Fibroblast of skin of back (primary cell): ENCODE measurements at places on chromosomes 6 and 20.

- DNase-seq, result no peak
These were observed 11.2 kb downstream of the KIZ start for GRCh38 chr20:21137078-21137477.

- peak; percentile 63 for DNase-seq
These were observed 143.2 kb upstream of the ZNF217 start for GRCh38 chr20:53736757-53737395.

- no peak for DNase-seq
These were observed 285.7 kb downstream of the BTBD9 start for GRCh38 chr6:38354037-38354381.

DNA sequence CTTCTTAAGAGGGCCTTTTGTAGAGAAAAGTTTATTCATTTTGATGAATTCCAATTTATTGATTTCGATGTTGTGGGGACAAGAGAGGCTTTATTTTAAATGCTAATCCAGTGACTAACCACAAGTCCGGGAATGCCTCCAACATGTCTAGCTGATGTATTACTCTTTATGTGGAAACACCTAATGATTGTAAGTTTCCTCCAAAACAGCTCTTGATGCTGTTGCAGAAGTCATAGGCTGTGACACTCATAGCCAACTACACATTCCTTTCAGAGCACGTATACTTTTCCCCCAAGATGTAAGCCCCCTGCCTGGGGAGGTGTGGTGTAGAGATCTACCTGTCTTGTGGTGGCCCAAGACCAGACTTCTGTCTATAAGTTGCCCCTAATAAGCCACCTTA is 61.3 kb upstream of the RNF24 start:
- DNase-seq, result peak; percentile 68

DNA sequence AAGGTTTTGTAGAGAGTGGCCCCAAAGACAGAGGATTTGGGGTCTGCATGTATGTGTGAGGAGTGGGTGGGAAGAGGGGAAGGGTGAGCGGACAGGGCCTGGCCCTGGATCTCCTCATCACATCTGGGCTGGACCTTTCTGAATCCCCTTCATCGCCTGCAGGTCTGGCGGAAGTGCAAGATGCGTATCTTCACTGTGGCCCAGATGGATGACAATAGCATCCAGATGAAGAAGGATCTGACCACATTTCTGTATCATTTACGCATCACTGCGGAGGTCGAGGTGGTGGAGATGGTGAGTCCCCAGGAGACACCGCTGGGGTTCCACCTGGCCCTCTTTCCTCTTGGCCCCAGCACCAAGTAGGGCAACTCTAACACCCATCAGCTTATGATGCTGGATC is 24.4 kb downstream of the SLC12A5 start:
- no peak for DNase-seq

- peak; percentile 81 for DNase-seq
These were observed 217.5 kb downstream of the GJA1 start for GRCh38 chr6:121652726-121653623.

GRCh38 chr6:77462359-77463307 is 658 bp downstream of the HTR1B start:
- peak; percentile 71 for DNase-seq
